ENCODE measurements at places on chromosomes 5 and 9.

DNA sequence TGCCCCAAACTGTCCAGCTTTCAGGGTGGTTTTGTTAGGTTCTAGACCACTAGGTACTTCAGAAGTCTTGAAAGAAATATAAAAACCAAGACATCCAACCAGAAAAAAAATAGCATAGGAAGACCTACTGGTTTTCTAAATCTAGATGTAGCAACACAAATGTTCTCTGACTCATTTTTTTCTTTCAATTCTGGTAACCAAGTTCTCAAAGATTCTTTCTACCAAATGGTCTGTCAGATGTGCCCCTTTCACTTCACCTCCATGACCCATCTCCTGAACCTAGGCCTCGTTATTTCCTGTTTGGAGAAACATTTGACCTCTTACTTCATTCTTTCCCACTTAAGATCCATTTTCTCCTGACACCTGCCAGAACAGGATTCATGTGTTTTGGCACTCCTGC, 355.3 kb downstream of the KIAA0825 start:
- no peak for DNase-seq

DNA sequence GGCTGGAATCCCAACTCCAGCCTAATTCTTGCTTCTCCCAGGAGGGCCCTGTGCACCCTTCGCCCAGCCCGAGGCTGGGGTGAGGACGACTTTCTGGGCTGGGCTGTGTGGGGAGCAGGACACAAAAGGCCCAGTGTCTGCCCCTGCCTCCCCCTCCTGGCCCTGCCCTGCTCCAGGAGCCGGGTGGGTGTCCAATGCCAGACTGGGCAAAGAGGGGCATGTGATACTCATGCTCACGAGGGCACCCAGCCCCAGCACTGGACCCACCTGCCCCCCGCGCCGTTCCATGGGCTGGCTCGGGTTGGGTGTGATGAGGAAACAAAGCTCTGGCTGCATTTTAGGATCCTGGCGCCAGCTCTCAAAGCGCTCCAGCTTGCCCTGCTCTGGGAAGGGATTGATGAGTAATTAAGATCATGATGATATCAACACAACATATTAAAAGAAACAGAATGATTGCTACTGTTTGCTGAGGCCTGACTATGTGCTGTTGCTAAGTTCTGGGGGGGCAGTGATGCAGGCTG, 30.7 kb downstream of the LHX2 start:
- DNase-seq, result no peak

- no peak for DNase-seq
These were observed 490.2 kb downstream of the EBF1 start for GRCh38 chr5:158609333-158610050.

- no peak for DNase-seq
These were observed 4.5 kb downstream of the ROR2 start for GRCh38 chr9:91945277-91946085.

DNA sequence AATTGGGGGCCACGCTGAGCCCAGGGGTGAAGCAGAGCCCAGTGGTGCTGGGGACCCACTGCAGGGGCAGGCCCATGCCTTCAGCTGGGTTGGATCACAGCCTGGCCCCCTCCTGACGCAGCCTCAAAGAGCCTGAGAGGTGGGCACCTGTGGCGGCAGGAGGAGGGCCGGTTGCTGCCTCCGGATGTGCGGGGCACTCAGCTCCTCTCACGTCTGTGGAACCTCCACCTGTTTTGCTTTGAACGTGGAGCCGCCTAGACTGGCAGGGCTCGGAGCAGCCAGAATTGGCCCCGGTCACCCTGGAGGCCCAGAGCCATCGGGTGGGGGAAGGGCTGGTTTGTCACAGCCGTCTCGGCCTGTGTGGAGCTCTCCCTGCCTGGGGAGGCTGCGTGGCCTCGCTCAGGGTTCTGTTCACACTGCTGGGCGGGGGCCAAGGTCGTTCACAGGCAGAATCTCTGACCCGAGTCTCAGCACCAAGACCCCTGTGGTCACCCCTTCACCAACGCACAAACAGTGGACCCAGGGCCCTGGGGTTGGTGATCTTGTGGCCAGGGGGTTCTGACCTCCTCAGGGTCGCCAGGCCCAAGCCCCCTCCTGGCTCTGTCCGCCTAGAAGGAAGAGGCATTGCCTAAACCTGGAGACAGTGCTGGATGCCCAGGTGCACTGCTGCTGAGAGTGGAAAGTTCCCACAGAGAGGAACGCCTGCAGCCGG, 9.2 kb upstream of the SLC9A3 start:
- no peak for DNase-seq

DNA sequence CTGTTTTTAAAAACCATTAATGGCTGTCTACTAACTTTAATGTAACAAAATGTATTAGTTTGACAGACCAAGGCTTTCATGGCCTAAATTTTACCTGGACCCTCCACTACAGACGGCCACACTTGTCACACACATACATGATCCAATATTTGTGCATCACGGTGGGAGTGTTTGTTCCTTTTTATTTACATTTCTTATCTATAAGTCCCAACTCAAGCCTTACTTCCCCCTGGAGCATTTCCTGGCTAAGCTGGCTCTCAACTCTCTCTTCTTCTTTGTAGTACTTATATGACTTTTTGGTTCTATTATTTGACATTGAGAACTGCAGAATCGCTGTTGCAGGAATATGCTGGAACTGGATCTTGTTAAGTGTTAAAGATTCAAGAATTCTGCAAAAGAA, 534.4 kb downstream of the RAB3C start:
- DNase-seq, result no peak

DNA sequence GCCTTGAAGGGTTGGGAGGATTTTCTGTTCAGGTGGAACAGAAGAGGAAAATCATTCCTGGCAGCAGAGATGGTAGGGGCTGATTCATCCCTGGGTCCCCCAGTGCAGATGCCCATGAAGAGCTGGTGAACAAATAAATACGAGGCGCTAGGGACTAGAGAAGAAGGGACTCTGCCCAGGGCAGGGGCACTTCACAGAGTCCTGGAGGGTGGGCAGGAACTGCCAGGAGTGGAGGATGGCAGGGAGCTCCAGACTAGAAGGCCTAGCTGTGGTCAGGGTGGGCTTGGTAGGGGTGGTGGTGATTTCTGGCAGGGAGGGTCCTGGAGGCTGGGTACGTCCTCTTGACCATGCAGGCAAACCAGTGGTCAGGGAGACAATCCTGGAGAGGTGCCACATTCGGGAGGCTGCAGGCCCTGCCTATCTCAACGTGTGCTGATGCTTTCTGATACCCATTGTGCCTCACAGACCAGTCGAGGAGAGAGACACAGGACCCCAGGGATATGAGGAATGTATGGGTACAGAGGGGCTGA, 69.9 kb downstream of the CRB2 start:
- no peak for DNase-seq

DNA sequence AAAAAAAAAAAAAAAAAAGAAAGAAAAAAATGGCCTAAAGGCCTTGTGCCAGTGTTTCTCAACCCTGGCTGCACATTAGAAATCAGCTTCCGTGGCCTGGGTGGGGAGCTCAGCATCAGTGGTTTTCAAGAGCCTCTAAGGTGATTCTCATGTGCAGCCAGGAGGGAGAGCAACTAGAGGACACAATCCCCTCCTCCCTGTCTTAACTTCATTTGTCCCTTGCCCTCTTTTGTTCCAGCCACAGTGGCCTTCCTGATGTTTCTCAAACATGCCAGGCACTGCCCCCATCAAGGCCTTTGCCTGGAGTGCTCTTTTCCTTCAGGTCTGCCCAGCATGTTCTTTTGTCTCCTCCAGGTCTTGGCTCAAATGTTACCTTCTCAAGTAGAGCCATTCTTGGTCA, 42.4 kb downstream of the HOMER1 start:
- DNase-seq, result no peak

- no peak for DNase-seq
These were observed 24.4 kb upstream of the GRAMD2B start for GRCh38 chr5:126398791-126399190.

- peak; percentile 41 for DNase-seq
These were observed 7.9 kb downstream of the CYSTM1 start for GRCh38 chr5:140182803-140183367.

DNA sequence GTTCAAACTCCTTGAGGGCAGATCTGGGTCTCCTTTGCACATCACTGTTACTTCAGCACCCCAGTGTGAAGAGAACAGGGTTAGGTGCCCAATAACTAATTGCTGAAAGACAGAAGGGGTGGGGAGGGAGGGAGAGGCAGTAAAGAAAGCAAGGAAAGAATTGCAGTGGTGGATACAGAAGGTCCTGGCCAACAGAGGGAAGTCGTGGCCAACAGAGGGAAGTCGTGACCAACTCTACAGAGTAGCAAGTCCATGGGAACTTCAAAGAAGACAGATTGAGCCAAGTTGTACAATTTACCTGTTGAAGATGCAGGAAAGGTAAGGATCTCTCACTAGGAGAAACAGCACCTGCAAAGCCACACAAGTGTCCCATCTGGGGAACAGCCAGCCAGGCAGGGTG, 27.0 kb downstream of the CCNJL start:
- no peak for DNase-seq

GRCh38 chr9:38213631-38214299, 144.7 kb upstream of the SHB start:
- DNase-seq, result no peak

DNA sequence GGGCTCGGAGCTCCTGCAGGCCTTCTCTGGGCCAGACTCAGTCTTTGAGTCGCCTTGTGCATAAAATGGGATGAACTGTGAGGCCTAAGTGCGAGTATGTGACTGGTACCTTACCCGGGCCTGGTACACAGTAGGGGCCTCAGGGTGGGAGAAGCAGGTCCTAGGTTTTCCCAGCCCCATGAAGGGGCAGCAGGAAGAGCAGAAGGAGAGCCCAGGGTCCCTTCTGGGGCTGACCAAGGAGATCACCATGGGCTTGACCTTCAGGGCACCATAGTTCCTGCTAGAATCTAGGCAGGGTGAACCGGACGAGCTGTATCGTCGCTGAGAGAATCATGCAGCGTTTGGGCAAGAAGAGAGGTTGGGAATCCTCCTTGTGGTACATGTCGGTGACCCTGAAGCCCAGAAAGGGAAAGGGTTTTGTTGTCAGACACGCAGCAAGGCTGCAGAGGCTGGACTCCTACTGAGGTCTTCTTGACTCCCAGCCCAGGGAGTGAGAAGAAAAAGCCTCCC, 373 bp upstream of the PHYKPL start:
- no peak for DNase-seq

- DNase-seq, result no peak
These were observed 648.3 kb downstream of the PDE4D start for GRCh38 chr5:59245198-59245597.

DNA sequence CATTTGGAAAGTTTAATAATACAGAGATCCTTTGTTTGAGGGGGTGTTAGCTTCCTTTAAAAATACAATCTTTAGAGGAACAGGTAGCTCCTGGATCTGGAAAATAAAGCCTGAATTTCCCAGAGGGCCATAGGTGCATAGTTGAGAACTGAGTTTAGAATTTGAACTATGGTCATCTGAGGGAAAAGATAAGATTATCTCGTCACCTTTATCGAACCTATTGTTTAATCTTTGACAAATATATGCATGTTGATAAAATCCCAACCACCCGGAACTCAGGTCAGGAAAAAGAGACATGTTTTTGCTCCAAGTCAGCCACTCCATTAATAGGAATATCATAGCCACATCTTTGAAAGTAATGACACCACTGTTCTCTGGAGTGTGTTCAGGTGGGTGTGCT, 91.7 kb upstream of the FAM169A start:
- no peak for DNase-seq

DNA sequence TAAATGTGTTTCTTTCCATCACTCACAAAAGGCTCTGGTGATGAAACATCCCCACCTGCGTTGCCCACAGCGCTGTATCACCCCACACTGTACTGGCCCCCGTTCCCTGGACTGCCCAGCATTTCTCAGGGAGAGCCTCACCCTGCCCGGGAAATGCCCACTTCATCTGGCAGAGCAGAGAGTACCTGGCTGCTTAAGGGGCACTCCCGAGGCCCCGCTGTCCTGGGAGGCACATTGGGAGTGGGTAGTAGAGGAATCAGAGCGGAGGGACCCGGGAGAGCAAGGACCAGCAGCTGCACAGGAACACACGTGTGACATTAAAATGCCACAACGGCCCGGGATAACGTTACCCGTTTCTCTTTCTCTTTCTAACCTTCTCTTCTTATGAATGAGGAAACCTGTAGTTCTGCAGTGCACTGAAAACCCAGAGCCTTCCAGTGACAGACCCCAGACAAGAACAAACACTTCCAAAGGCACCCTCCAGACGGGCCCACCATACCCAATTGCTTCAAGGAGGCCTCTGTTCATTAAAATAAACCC, 110.0 kb downstream of the ROR2 start:
- DNase-seq, result no peak

GRCh38 chr5:148733601-148734438, 79.5 kb upstream of the HTR4 start:
- peak; percentile 89 for DNase-seq

DNA sequence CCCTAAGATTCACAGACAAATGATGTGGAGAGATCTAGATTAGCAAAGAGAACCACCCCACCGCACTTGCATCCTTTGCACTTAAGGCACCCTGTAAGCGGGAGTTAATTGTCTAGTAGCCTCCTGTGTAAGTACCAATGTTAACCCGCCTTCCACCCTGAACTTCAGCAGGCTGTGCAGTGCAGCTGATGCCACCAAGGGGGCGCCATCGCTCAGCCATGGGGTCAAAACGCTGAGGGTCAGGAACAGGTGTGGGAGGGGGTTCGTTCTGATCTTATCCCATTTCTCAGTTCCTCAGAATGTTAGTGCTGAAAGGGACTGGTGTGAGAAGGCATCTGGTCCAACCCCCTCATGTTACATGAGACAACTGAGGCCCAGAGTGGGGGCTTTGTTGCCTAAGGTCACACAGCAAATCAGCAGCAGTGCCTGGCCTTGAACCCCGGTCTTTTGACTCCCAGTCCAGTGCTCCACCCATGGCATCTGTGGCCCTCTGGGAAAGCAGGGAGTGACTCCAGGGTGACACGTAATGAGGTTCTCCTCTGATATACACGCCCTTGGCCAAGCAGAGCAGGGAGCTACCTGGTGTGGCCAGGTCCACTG, 57.3 kb downstream of the CYFIP2 start:
- DNase-seq, result no peak

- DNase-seq, result no peak
These were observed 2.1 kb upstream of the UIMC1 start for GRCh38 chr5:177008716-177009115.

GRCh38 chr5:181260720-181261319, at the start of gene TRIM52:
TRIM52 (minus strand) TSS chr5:181261143; CDS start chr5:181260813, 330 bp downstream.
- DNase-seq, result peak; percentile 91

- DNase-seq, result no peak
These were observed 10.7 kb upstream of the IL17B start for GRCh38 chr5:149389552-149390495.

- DNase-seq, result no peak
These were observed 258.0 kb downstream of the NSG2 start for GRCh38 chr5:174303437-174304045.
